Activated T-cell treated with anti-CD3 and anti-CD28 coated beads, Interleukin-2, amount 50 U/mL, for 72 hours (primary cell): ENCODE measurements at places on chromosomes 6 and 20.

DNA sequence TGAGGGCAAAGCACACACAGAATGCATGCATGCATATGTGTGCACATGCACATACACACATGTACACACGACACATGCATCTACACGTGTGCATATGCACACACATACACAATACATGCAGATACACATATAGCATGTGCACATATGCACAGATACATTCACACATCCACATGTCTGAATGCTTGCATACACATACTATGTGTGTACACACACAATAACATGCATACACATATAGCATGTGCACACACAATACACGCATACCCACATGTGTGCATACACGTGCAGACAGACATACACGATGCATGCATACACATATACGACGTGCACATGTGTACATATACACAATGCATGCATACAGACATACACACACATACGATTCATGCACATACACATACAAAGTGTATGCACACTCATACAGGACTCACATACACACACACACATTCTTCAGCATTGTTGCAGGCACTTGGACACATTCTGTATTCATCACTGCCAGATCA lies 24.2 kb upstream of the IRF4 start:
- no peak for DNase-seq

GRCh38 chr6:69391106-69391505 lies 405.7 kb downstream of the LMBRD1 start:
- DNase-seq: no peak

- no peak for DNase-seq
These were observed 6.0 kb upstream of the PTPRA start for GRCh38 chr20:2867081-2867864.

GRCh38 chr6:10237298-10238038 lies 177.4 kb downstream of the TFAP2A start:
- DNase-seq: no peak

DNA sequence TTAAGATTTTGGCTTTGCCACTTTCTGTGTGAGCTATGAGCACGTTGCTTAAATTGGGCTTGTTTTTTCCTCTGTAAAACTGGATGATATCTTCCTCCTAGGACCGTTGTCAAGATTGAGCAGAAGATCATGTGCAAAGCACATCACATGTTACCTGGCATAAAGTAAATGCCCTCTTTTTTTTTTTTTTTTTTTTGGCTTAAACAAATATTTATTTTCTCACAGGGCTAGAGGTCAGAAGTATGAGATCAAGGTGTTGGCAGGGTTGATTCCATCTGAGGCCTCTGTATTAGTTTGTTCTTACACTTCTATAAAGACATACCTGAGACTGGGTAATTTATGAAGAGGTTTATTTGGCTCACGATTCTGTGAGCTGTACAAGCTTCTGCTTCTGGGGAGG lies 42.7 kb downstream of the TOX2 start:
- no peak for DNase-seq

DNA sequence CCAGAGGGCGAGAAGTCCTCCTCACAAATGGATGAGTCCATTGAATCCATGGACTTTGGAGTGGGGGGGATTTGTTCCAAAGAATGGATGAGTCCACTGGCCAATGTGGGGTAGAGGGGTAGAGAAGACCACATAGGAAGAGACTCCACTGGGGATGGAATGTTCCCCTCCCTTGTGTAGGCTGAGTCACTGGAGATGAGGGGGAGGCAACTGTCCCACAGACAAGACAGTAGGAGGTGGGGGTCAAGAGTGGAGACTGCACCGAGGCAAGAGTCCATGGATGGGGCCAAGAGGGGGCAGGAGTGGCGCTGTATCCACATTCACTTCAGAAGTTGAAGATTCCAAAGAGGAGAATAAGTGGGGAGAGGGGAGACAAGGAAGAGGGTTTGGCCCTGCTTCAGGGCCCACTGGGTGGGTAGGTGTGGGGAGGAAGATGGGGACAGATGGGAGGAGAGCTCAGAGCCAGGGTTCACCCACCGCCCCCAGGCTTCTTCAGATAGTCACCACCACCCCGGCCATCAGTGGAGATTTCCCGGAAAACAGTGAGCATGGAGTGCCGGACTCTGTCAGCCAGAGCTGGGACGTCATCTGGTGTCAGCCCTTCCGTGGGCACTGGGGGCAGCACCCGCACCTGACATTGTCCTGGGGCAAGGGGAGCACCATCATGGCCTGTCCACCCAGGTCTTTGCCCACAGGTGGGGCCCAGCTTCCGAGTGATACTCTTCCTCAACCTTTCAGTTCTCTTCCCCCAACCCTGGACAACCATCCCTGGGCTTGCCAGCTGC lies 4.6 kb downstream of the EGFL8 start:
- no peak for DNase-seq
